ENCODE measurements at places on chromosomes 2 and 18. TPM values are rescaled to one million over a fixed set of nuclear protein-coding genes. Genes with fewer than 3 reads are reported as not detected.

Gene KIAA2012
- not detected for total RNA-seq

GRCh38 chr2:190149908-190150307, 87.4 kb upstream of the MSTN start:
- no peaks in the 10 kb centered on the region for H3K4me1 ChIP-seq
- H3K36me3 ChIP-seq = no peaks in the 10 kb centered on the region
- no peak overlapping the region for H3K27ac ChIP-seq
- DNase-seq = no peak
- H3K27me3 ChIP-seq = no peaks in the 10 kb centered on the region
- H3K4me3 ChIP-seq = no peak overlapping the region

DNA sequence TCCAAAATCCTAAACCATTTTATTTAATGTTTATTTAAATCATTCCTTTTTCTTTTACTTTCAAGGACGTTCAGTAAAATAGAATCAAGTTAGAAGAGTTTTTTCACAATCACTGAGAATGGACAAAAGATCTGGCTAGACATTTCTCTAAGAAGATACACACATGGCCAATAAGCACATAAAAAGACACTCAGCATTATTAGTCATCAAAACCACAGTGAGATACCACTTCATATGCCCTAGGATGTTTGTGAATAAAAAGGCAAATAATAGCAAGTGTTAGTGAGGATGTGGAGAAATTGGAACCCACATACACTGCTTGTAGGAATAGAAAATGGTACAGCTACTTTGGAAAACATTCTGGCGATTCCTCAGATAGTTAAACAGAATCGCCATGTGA, 76.1 kb downstream of the RHBDD1 start:
- H3K27me3 ChIP-seq = no peaks in the 10 kb centered on the region
- DNase-seq = no peak
- H3K4me3 ChIP-seq = no peak overlapping the region

Gene LIMS4
- total RNA-seq = 1.4 TPM

Gene TRAPPC12
- 67.3 TPM for total RNA-seq

- DNase-seq = no peak
- no peak overlapping the region for H3K27ac ChIP-seq
- H3K4me3 ChIP-seq = no peak overlapping the region
- no peaks in the 10 kb centered on the region for H3K36me3 ChIP-seq
These were observed 35.1 kb downstream of the MAPRE2 start for GRCh38 chr18:35076135-35076924.

All from H1 (cell line).